ENCODE measurements at places on chromosomes 1 and 21. TPM values are rescaled to one million over a fixed set of nuclear protein-coding genes. Genes with fewer than 3 reads are reported as not detected.

AMPD1 gene
- not detected for total RNA-seq

AMY2A gene
- total RNA-seq = not detected

DIPK1A gene
- 16.2 TPM for total RNA-seq

FLG2 gene
- under 0.01 TPM for total RNA-seq

CYYR1 gene
- total RNA-seq = 0.68 TPM

C8B gene
- not detected for total RNA-seq

ANKRD45 gene
- 0.28 TPM for total RNA-seq

VCAM1 gene
- total RNA-seq = not detected
